ENCODE measurements at places on chromosomes 1 and 21. TPM values are rescaled to one million over a fixed set of nuclear protein-coding genes. Genes with fewer than 3 reads are reported as not detected.

The MATN1 gene
- 0.47 TPM for total RNA-seq

The LAD1 gene
- not detected for total RNA-seq

The AGBL4 gene
- total RNA-seq: not detected

The PROX1 gene
- total RNA-seq: 0.32 TPM

The PTBP2 gene
- total RNA-seq: 13.2 TPM

The DNAH14 gene
- 16.0 TPM for total RNA-seq

The HUNK gene
- total RNA-seq: 0.92 TPM

The CASQ2 gene
- total RNA-seq: not detected

The RNU1-4 gene
- total RNA-seq: 1,438 TPM

The RIPPLY3 gene
- total RNA-seq: 0.37 TPM

The COL24A1 gene
- 2.8 TPM for total RNA-seq

The FCRL6 gene
- total RNA-seq: not detected

The CD160 gene
- not detected for total RNA-seq

GRCh38 chr1:33259879-33260278 lies 3.6 kb downstream of the ZNF362 start:
- no peaks in the 10 kb centered on the region for H3K27me3 ChIP-seq
- H3K4me1 ChIP-seq: peaks cover 64% of the 10 kb centered on the region
- no peak for DNase-seq
- peak overlapping the region; percentile 60 for H3K27ac ChIP-seq
- peaks cover 4% of the 10 kb centered on the region for H3K36me3 ChIP-seq

- H3K4me3 ChIP-seq: no peak overlapping the region
- H3K4me1 ChIP-seq: peaks cover 10% of the 10 kb centered on the region
- H3K27me3 ChIP-seq: peaks cover 30% of the 10 kb centered on the region
These were observed 2.5 kb upstream of the PTGER3 start for GRCh38 chr1:71049951-71050598.

GRCh38 chr21:37370152-37371040 lies 3.8 kb downstream of the DYRK1A start:
- no peak for DNase-seq
- H3K36me3 ChIP-seq: peaks cover 1% of the 10 kb centered on the region
- H3K4me1 ChIP-seq: peaks cover 64% of the 10 kb centered on the region
- H3K27ac ChIP-seq: peak overlapping the region; percentile 90
- H3K4me3 ChIP-seq: peak overlapping the region; percentile 53

DNA sequence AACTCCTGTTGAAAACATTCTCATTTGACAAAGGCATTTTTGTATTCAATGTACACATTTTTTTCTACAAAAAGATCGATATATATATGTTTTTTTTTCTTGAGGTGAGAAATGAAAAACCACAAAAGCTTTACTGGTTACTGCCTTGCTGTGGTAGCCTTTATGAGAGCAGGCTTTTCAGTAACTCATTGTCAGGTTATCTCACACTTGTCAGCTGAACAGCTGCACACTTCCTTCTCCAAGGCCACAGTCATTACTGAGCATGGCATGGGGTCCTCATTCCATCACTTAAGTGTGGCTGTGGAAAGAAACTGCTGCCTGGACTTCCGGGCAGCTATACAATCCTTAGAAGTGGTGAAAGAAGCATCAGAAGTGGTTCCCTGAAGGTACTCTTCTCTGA lies 169.3 kb upstream of the ZP4 start:
- H3K36me3 ChIP-seq: no peaks in the 10 kb centered on the region
- no peak for DNase-seq
- H3K27ac ChIP-seq: no peak overlapping the region
- no peaks in the 10 kb centered on the region for H3K4me1 ChIP-seq

GRCh38 chr1:145985502-145986439 lies 10.6 kb downstream of the TXNIP start:
- no peaks in the 10 kb centered on the region for H3K36me3 ChIP-seq
- H3K4me1 ChIP-seq: peaks cover 19% of the 10 kb centered on the region
- DNase-seq: no peak

DNA sequence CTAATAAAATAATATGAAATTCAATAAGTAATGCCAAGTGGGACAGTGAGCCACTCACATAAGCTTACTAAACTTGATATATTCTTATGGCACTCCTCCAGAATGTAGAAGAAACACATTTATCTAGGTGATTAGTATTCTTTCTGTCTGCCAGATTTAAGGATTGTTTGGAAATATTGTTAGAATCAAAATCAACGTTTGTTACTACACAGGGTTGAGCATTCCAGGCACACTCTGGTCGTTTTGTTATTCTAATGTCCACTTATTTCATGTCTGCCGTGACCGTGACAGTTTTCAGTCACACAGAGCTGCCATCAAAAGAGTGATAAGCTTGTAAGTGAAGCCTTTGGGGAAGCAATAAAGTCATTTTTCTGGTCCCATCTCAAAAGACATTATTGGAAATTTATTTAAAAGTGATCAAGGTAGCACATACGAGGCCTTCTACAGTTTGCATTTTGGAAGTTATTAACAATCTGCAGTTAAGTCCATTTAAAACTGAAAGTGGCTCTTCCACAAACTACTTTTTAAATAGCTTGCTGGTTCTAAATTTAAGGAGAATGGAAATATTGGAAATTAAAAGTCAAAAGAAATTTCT lies 38.0 kb downstream of the NFIA start:
- peaks cover 54% of the 10 kb centered on the region for H3K4me1 ChIP-seq
- peak overlapping the region; percentile 64 for H3K27ac ChIP-seq
- no peaks in the 10 kb centered on the region for H3K27me3 ChIP-seq
- H3K4me3 ChIP-seq: peak overlapping the region; percentile 22

GRCh38 chr1:220013497-220013896 lies 32.8 kb downstream of the EPRS1 start:
- H3K27ac ChIP-seq: peak overlapping the region; percentile 68
- peaks cover 27% of the 10 kb centered on the region for H3K36me3 ChIP-seq
- peaks cover 32% of the 10 kb centered on the region for H3K4me1 ChIP-seq
- H3K4me3 ChIP-seq: no peak overlapping the region
- DNase-seq: no peak
- H3K27me3 ChIP-seq: no peaks in the 10 kb centered on the region

DNA sequence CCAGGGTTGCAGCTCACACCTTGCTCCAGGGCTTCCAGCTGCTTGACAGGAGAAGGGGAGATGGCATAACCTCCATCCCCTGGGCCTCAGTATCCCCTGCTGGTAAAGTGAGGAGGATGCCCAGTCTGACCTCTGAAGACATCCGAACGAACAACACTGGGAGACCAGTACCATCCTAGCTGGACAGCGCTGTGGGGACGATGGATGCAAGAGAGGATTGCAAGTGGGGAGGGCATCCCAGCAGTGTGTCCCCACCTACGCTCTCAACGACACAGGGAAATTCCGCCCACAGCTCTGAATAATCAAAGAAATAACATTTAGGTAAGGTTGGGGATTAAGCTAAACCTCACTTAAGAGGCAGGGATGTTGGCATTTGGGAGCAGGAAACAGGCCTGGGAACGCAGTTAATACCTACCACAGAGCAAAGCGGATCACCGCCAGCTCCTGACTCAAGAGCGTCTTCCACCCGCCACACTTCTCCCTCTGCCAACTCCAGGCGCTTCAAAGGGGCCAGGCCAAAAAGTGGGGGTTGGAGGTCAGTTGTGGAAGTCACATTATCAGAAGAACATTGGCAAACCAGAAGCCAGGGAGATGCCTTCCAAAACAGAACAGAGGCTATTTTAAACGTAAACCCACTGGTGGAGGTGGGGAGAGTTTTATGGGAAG lies 47.6 kb downstream of the SSBP3 start:
- H3K27ac ChIP-seq: no peak overlapping the region
- no peak overlapping the region for H3K4me3 ChIP-seq
- no peaks in the 10 kb centered on the region for H3K27me3 ChIP-seq
- peaks cover 3% of the 10 kb centered on the region for H3K4me1 ChIP-seq
- no peaks in the 10 kb centered on the region for H3K36me3 ChIP-seq

DNA sequence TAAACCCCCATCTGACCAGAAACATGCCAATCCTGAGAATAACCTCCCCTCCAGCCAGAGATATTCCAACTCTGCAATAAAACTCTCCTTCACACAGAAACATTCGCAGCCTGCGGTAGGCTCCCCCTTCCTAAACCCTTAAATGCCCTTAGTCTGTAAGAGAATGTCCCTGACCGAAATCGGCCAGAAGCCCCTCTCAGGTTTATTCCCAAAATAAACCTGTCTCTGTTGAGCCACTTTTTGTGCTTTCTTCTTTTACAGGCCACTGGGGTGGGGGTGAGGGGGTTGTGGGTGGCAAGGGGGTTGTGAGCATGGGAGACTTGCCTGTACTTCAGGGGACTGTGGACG lies 4.6 kb downstream of the PRXL2B start:
- H3K27me3 ChIP-seq: no peaks in the 10 kb centered on the region
- H3K4me1 ChIP-seq: peaks cover 12% of the 10 kb centered on the region
- no peak for DNase-seq
- H3K4me3 ChIP-seq: no peak overlapping the region
- no peaks in the 10 kb centered on the region for H3K36me3 ChIP-seq

GRCh38 chr1:2230781-2231531 lies 2.8 kb downstream of the SKI start:
- no peaks in the 10 kb centered on the region for H3K27me3 ChIP-seq
- H3K27ac ChIP-seq: peak overlapping the region; percentile 98
- H3K4me1 ChIP-seq: peaks cover 58% of the 10 kb centered on the region
- H3K36me3 ChIP-seq: peaks cover 8% of the 10 kb centered on the region

- H3K36me3 ChIP-seq: no peaks in the 10 kb centered on the region
- peaks cover 3% of the 10 kb centered on the region for H3K4me1 ChIP-seq
- no peak overlapping the region for H3K27ac ChIP-seq
These were observed 52.5 kb upstream of the TINAGL1 start for GRCh38 chr1:31523769-31524168.

- peak overlapping the region; percentile 49 for H3K4me3 ChIP-seq
- no peaks in the 10 kb centered on the region for H3K36me3 ChIP-seq
- peak overlapping the region; percentile 87 for H3K27ac ChIP-seq
- peaks cover 13% of the 10 kb centered on the region for H3K4me1 ChIP-seq
- no peaks in the 10 kb centered on the region for H3K27me3 ChIP-seq
These were observed 51.4 kb upstream of the SIM2 start for GRCh38 chr21:36647279-36648093.

GRCh38 chr1:178607718-178608408 lies 95.0 kb downstream of the TEX35 start:
- DNase-seq: no peak
- H3K4me3 ChIP-seq: no peak overlapping the region
- peaks cover 1% of the 10 kb centered on the region for H3K36me3 ChIP-seq
- H3K4me1 ChIP-seq: peaks cover 45% of the 10 kb centered on the region
- H3K27me3 ChIP-seq: no peaks in the 10 kb centered on the region

DNA sequence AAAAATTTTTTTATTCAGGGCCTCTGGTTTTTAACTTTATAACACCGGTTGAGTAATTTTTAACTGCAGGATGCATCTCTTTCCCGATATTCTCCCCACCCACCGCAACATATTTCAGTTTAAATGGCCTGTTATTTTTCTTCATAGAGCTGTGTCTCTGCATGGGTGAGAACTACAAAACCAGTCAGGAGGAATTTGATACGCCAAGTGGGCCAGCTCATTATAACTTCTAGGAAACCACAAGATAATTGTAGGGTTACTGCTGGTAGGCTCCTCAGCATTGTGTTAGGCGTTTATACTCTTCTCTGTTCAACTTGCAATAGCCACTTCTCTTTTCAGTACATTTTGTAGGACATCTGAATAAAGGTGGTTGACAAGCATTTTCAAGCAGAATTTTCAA lies 169.7 kb downstream of the PBX1 start:
- H3K27me3 ChIP-seq: no peaks in the 10 kb centered on the region
- H3K27ac ChIP-seq: no peak overlapping the region
- no peak for DNase-seq
- peaks cover 1% of the 10 kb centered on the region for H3K36me3 ChIP-seq
- peaks cover 21% of the 10 kb centered on the region for H3K4me1 ChIP-seq
- H3K4me3 ChIP-seq: no peak overlapping the region

- no peak overlapping the region for H3K27ac ChIP-seq
- H3K36me3 ChIP-seq: peaks cover 4% of the 10 kb centered on the region
- H3K4me1 ChIP-seq: no peaks in the 10 kb centered on the region
- DNase-seq: no peak
- no peak overlapping the region for H3K4me3 ChIP-seq
- H3K27me3 ChIP-seq: peaks cover 14% of the 10 kb centered on the region
These were observed 131.6 kb downstream of the ETS2 start for GRCh38 chr21:38937286-38937790.

DNA sequence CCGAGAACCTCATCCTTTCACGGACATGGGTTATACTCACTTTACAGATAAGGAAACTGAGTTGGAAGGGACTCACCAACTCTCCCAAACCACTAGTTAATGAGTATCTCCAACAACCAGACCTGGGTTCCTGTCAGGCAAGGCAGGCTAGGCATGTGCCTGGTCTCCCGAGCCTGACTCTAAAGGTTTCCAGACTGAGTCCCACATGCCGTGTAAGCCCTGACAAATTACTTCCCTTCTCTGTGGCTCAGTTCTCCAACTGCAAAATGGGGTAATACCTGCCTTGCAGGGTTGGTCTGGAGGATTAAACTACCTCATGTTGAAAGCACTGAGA lies 34.3 kb downstream of the SSBP3 start:
- H3K4me3 ChIP-seq: no peak overlapping the region
- no peaks in the 10 kb centered on the region for H3K36me3 ChIP-seq
- no peaks in the 10 kb centered on the region for H3K27me3 ChIP-seq
- no peak for DNase-seq

DNA sequence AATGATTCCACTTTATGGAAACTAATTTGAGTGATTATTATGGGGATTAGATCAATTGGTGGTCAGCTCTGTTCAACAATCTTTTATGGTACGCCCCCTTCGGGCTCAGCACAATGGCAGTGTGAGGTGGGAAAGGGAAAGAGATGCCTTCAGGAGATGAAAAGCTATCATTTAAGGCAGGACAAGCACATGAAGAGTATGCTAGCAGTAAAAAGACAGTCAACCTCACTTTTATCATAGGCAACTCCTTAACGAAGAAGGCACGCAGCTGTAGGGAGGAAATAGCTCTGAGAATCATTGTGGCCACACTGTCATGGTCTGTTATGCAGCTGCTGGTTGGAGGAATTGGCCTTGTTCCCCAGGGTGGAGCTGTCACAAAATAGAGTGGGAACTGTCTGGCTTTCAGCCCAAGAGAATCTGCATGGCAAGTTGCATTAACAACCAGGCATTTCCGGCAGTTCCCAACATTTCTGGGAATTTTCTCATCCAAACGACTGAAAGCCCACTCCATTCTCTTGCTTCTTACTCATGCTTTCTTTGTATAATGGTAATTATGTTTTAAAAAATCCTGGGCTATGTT lies 54.4 kb upstream of the BCL10 start:
- peaks cover 92% of the 10 kb centered on the region for H3K4me1 ChIP-seq
- peak overlapping the region; percentile 96 for H3K27ac ChIP-seq
- peaks cover 14% of the 10 kb centered on the region for H3K36me3 ChIP-seq
- DNase-seq: no peak
